ENCODE measurements at places on chromosomes 3 and 15.

DNA sequence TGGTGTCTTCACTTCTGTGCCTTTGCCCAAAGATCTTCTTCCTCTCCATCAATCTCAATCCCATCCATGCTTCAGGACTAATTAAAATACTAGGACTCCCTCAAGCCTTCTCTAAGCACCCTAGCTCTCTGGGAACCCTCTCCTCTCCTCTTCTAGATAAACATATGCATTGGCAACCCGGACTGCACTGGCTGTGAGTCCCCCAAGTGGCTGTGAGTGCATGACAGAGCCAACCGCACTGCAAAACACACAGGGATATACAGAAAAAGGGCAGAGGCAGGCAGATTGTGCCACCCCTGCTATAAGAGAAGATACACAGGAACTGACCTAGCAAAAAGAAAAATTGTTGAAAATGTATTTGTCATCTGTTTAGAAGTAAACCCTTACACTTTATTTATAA, 457.1 kb downstream of the MFSD1 start:
- DNase-seq = no peak

DNA sequence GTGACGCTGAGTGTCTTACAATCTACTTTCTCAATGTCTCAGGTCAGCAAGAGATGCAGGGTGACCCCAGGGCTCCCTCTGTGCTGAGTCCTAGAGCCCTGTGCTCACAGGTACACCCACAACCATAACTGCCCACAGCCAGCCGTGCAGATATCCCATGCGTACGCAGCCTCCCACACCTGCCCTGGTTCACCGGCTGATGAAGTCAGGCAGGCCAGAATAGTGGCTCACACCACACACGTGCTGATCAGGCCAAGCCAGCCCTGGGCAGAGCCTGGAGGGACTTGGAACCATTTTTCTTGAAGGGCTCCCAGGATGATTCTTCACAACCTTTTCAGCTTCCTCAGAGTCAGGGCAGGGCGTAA, 63.6 kb upstream of the RPL32 start:
- DNase-seq = no peak

- DNase-seq = no peak
These were observed 123.8 kb upstream of the DAZL start for GRCh38 chr3:16728770-16729745.

- DNase-seq = no peak
These were observed 168.8 kb upstream of the VEPH1 start for GRCh38 chr3:157672061-157672460.

DNA sequence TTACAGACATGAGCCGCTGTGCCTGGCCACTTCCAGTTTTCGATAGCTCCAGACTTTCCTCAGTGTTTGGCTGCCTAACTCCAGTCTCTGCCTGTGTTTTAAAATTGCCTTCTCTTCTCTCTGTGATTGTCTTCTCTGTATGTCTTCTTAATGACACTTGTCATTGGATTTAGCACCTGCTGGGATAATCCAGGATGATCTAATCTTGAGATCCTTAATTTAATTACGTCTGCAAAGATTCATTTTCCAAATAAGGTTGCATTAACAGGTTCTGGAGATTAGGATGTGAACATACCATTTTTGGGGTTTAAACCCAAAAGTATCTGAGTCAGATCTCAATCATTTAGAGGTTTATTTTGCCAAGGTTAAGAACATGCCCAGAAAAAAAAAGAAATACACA, 222.2 kb upstream of the PDZRN3 start:
- DNase-seq = no peak

GRCh38 chr3:78765671-78766485, 1001.9 kb downstream of the ROBO1 start:
- DNase-seq = no peak

DNA sequence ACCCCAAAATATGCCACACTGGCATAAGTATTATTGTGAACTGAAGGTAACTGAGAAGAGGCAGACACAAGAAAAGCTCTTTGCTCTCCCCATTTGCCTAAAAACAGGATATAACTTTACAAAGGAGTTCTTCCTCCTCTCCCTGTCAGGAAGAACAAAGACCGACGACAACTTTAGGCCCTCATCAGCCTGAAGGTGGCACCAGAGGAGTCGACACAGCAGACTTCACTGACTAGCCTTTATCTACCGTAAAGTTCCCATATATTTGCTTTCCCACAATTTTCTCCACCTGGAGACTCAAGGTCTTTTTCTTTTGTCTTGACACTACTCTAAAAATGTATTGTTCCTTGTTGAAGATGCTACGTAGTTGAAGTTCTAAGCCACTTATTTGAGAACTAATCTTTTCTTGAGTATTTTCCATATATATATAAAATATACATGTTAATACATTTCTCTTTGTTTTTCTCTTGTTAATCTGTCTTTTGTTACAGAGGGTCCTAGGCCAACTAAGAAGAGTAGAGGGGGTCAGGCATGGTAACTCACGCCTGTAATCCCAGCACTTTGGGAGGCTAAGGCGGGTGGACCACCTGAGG, 16.2 kb upstream of the XIRP1 start:
- no peak for DNase-seq

All from stimulated activated CD8-positive, alpha-beta memory T cell treated with anti-CD3 and anti-CD28 coated beads, Interleukin-7, amount 100 ng/mL, for 24 hours (primary cell).